GM04503 (cell line): ENCODE measurements at places on chromosomes 1 and 21.

- no peak for DNase-seq
These were observed 17.8 kb downstream of the GBP6 start for GRCh38 chr1:89381618-89382017.

DNA sequence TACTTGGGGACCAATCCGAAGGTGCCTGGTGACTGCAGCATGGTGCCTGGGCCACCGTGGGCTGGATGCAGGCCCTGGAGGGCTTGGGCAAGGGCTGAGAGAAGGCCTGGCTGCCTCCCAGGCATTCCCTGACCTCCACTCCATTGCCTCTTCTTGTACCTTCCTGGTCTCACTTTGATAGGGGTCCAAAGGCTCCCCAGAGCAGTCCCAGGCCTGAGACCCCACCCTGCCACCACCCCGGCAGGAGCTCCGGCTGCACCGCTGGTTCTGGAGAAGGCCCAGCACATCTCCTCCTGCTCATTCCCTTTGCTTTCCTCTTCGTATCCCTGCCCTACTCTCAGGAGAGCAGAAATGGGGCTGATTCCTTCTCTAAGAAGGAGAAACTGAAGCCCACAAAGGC, 133.3 kb upstream of the IPO9 start:
- no peak for DNase-seq

- no peak for DNase-seq
These were observed 19.8 kb upstream of the LBR start for GRCh38 chr1:225447650-225448089.

DNA sequence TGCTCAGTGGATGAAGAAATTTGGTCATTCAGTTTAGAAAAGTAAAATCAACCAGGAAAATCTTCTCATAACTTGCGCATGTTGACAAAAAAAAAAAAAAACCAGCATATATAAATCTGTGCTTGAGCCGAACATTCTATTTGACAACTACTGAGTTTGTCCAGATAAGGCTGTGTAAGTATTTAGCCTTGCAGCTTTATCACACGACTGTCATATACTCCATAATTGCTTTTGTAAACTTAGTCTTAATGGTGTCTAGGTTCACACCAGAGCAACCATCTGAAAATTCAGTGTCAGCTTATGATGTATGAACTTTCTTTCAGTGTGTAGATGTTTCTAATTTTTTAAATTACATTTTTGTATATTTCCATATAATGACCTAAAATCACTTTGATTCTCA, 1173.8 kb upstream of the TMPRSS15 start:
- no peak for DNase-seq

DNA sequence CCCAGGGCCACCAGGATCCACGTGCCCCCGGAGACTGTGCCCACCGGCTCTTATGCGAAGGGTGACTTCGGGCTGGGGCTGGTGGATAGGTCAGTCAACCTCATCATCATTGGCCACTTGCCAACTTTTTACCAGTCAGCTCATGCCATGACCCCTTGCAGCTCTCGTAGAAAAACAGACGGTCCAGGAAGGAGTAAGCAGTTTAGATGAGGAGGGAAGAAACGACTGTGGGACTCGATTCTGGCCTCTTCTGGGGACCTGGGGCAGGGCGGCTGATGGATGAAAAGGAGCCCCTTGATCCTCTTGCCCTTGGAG, 41.0 kb downstream of the UBASH3A start:
- DNase-seq: no peak

DNA sequence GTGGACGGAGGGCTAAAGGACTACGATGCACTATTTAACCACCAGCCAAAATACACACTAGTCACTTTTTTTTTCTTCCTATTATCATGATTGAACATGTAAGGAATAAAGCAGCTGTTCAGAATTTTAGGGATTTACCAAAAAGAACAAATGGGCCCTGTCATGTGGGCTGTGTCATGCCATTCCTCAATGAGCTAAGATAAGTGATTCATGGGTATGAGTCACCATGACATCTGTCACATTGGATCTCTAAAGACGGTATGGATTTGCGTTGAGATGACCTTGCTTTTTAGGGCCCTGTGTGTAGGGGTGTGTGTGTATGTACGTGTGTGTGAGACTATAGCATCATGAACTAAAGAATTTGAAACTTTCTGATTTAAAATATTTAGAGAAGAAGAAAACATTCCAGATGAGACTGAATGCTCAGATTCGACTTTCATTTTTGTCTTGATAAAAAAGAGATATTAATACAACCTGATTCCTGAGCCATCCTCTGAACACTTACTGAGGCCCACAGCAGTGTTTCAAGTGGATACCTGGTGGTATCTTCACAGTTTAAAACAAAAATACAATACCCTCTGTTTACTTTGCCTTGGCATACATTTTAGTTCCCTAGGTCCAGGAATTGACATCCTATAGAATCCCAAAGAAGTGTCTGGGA, 246.1 kb upstream of the DUSP10 start:
- no peak for DNase-seq

GRCh38 chr1:53589043-53589887, 130.1 kb downstream of the DMRTB1 start:
- no peak for DNase-seq

DNA sequence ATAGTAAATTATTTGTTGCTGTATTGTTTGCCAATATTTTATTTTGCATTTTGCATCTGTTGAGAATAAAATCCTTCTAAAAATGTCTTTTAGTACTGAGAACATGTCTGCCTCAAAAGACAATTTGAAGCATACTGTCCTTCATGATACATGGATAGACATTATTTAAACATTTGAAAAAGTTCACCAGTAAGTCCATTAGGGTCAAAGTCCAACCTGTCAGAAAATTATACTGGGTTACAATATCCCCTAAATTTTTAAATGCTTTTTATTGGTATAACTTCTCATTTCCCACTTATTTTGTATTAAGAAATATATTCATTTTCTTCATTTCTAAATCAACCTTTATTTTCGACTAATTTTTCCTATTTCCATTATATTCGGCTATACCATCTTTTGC, 9.3 kb downstream of the CHML start:
- no peak for DNase-seq

DNA sequence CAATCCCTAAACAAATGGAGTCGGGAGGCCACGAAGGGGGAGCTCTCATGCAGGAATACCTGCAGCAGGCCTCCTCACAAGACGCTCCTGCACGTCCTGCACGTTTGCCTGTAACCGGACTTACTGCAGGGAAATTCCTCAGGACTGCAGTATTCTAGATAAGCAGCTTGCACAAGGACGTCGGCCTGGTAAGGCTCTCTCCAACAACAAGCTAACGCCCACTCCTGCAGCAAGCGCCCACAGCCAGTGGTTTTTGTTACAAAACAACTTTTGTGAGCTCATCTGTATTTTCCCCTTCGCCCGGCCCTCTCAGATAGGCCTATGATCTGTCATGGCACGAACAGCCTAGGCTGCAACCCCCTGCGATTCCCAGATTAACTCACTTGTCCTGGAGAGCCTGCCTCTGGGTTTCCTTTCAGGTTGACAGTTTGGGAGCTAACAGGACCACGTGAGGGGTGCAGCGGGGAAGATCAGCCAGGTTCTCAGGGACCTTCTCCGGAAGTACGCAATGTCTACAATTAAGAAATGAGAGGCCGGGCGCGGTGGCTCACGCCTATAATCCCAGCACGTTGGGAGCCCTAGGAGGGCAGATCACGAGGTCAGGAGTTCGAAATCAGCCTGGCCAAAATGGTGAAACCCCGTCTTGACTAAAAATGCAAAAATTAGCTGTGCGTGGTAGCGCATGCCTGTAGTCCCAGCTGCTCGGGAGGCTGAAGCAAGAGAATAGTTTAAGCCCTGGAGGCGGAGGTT, 921 bp upstream of the MIB2 start:
- no peak for DNase-seq

GRCh38 chr1:246564839-246565750, 966 bp downstream of the TFB2M start:
- no peak for DNase-seq

- DNase-seq: no peak
These were observed 51.1 kb downstream of the KCNH1 start for GRCh38 chr1:211082824-211083223.

DNA sequence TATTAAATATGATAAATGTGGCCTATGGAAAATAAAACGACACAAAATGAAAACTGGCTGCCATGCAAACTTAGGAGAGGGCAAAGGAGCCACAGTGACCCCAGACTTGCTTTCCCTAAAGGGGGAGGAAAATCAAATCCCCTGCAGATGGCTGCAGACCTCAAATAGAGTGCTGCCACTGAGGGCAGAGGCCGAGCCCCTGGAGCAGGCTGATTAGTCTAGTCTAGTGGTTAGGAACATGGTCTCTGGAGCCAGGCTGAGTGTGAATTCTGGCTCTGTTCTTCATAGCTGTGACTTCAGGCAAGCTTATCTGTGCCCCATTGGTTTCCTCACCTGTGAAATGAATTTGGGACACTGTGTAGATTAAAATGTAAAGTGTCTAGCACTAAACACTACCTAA, 60.8 kb downstream of the ITPKB start:
- no peak for DNase-seq

DNA sequence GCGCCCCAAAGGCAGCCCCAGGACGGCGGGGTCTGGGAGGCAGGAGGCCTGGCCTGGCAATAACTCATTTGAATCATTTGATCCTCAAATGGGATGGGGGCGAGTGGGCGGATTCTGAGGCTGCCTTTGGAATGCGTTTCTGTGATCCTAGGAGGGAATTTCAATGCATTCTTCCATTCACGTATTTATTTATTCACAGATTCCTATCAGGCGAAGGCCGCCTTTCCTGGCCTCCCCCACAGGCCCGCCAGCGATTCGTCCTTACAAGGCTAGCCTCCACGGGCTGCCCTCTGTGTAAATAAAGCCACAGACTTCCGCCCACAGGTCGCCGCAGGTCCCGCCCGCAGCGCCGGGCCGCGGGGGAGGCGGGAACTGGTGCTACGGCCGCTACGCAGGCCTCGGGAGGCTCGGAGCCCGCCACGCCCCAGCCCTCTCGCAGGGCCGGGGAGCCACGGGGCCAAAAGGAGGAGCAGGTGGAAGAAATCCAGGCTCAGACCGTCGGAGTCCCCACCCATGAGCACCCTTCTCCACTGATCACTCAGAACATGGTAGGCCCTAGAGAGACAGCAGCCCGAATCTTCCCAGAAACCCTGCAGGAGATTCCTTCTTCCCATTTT, 31.3 kb upstream of the JUN start:
- DNase-seq: no peak

GRCh38 chr1:234386122-234386521, 12.9 kb downstream of the COA6 start:
- no peak for DNase-seq

DNA sequence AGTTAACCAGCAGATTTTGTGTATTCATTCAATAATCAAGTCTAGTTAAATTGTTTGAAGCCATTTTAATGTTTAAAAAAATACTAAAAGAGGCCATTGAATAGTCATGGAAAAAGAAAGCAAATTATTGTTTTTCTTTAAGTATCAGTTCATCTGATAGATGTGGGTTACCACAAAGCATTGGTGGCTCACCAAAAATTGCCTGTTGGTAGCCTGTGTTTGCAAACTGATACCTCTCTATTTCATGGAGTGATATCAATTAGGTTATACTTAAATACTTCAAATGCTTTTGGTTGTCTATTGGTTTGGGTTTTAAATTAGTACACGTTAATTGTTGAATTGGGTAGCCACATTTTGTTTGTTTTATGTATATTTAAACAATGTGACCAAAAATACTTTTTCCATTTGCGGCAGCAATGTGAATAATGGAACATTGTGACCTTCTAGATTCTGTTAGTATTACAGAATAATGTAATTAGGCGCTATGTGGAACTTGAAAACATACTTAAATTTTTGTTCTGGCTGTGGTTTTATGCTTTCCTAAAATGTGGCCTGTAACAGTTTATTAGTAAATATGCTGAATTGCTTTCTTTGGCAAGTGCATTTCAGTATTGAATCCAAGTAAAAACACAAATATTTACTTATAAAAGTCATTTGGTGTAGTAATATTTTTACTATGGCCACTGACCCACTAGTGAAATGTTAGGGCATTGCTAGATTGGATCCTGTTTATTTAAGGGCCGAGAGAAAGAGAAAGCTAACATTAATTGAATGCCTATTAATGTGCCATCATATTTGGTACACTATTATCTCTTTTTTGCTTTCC, 37.1 kb upstream of the NBL1 start:
- no peak for DNase-seq

- DNase-seq: peak; percentile 84
These were observed 74.5 kb downstream of the ITPKB start for GRCh38 chr1:226664413-226665101.
